ENCODE measurements at places on chromosomes 12 and 14. TPM values are rescaled to one million over a fixed set of nuclear protein-coding genes. Genes with fewer than 3 reads are reported as not detected.

GRCh38 chr12:33752854-33753253, 269.4 kb upstream of the ALG10 start:
- DNase-seq: no peak

DNA sequence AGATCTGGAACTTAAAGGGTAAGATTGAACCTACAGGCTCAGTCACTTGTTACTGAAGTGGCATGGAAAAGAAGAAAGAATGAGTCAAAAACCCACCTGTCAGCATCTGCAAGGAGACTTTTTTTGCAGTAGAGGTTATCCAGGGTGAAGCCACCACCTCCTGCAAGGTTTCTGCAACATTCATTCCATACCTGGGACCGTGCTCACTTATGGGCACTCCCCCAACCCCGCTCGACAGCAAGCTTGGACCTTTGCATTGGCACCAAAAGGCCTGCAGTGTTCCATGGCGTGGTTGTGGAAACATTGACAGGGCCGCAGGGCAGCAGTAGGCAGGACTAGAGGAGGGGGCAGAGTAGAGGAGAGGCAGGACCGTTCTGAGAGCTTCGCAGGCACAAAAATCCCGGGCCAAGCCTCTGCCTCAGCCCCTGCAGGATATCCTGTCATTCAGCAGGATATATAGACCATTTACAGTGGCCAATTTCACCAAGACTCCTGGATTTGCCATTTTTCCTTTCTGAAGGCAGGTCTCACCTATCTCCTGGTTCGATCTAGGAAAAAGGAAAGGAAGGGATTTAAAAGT, at the start of gene STAB2:
Gene STAB2 (plus strand): TSS at position 483 of the 580 bp plus-strand sequence. CDS start 204 bp downstream, outside the sequence.
- DNase-seq: peak; percentile 33

- DNase-seq: no peak
These were observed 145.8 kb downstream of the MIPOL1 start for GRCh38 chr14:37343307-37344094.

- no peak for DNase-seq
These were observed 421 bp downstream of the FCF1 start for GRCh38 chr14:74713395-74713735.

DNA sequence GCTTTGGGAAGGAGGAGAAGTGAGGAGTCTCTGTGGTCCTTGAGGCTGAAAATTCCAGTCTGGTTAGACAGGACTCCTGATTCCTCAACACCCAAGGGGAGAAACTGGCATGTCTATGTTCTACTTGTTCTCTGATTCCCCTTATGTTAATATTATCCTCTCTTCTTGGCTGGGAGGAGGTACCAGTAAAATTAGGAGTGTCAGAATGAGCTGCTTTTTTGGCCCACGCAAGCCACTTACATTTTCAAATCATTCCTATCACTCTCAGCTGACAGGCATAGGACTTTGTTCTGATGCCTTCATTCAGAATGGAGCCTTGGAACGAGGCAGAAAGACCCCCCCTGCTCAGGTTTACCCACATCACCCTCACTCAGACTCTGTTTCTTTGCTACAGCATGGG, 1077.2 kb downstream of the BCL11B start:
- no peak for DNase-seq

DNA sequence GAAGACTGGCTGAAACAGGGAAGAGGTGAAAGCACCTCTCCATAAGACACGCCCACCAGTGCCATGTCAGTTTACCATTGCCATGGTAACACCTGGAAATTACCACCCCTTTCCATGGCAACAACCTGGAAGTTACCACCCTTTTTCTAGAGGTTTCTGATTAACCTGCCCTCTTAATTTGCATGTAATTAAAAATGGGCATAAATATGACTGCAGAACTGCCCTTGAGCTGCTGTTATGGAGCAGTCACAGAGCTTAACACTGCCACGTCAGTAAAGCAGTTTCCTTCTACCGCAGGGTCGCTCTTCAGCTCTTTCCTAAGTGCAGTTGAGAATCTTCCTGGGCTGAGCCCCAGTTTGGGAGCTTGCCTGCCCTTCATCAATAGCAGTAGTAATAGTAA, 55.2 kb downstream of the RASSF3 start:
- peak; percentile 73 for DNase-seq

DNA sequence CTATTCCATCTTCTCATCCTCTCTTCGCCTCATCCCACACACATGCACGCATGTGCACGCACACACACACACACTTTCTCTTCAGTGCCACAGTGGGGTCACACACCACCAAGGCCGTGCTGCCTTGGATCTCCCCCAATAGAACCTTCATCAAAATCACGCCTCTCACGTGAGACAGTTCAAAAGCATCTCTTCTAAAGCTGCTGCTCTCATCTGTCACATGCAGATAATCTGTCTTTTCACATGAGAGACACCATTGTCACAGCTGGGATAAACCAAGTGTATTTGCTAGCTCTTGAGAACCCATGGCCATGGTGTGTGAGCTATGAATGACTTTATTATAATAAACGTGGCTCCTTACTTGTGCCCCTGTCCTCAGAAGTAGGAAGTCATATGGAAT, 218.7 kb downstream of the EGLN3 start:
- no peak for DNase-seq

DNA sequence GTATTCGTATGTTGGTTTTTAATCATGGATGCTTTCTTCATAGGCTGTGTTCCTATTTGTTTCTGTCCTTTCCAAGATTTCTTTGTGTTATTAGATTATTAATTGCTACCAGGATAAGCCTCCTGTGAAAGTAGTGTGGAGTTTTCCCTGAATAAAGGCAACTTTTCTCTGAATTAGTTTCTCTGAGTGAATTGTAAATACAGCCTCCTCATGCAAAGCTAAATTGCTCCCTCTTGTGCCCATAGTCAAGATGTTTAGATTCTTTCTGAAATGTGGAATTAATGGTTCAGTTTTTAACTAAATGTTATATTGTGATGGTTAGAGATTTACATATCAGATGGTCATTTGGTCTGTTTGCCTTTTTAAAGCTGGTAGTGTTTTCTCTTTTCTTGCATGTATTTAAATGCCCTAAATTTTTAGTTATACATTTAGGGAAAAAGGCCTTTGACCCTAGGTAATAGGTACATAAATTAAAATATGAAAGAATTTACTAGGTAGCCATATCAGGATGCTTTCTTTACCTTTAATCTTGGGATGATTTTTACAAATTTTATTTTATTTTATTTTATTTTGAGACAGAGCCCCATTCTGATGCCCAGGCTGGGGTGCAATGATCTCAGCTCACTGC, 8.9 kb downstream of the APAF1 start:
- DNase-seq: no peak

GRCh38 chr12:86331012-86331411, 74.8 kb upstream of the MGAT4C start:
- peak; percentile 2 for DNase-seq

GRCh38 chr14:72810201-72810600, 83.7 kb downstream of the DPF3 start:
- DNase-seq: peak; percentile 38

GRCh38 chr14:95516554-95517181, at the start of gene SYNE3:
Gene SYNE3 (minus strand): TSS chr14:95516650. CDS start chr14:95475821, 40,829 bp downstream.
- peak; percentile 85 for DNase-seq

DNA sequence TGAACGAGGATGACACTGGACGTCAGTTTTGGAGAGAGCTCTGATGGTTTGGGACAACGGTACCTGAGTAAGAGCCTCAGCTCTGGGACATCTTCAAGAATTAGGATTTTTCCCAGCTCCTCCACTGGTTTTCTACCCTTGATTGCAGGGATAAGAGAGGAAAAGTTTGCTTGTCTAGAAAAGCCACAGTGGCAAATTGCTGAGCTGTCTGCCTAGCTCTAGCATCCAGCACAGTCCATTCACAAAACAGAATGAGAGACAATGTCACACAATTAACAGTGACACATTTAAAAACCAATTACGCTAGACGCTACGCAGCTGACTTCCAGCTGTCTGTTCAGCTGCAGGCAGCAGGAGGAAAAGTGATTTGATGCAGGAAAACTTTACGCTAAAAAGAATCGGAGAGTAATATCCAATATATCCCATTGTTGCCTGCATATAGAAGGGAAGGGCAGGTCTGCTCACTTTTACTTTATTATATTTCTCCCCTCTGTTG, 168.1 kb upstream of the PRICKLE1 start:
- no peak for DNase-seq

GRCh38 chr12:94769047-94769420, 118.7 kb upstream of the TMCC3 start:
- DNase-seq: no peak

DNA sequence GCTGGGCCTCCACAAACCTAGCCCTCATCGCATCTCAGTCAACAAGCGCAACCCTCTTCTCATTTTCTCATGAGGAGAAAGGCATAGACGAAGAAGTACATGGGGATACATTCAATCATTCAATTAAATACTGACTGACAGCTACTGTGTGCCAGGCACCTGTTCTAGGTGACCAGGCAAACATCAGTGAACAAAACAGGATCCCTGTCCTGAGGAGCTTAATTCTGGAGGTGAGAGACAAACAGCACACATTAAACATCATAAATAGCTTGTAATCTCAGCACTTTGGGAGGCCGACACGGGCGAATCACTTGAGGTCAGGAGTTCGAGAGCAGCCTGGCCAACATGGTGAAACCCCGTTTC, 362 bp upstream of the ACYP1 start:
- no peak for DNase-seq

- no peak for DNase-seq
These were observed 42.2 kb upstream of the CRACR2A start for GRCh38 chr12:3795066-3795465.

GRCh38 chr14:56884617-56885016, 74.3 kb upstream of the OTX2 start:
- no peak for DNase-seq

DNA sequence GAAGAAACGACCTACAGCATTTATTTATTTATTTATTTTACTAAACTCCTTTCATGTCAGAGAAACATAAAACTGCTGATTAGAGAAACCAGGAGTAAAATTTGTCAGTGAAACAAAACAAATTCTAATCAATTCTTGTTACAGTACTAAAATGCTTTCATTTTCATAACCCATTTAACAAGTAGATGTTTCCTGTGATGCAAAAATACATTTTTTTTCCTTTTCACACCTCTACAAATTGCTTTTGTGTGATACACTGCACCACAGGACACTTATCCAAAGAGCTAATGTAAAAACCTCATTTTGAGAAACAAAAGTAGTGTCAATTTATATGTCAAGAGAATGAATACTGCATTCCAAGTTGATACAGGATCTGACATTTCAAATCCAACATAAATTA, 155.1 kb downstream of the SYT1 start:
- DNase-seq: no peak

DNA sequence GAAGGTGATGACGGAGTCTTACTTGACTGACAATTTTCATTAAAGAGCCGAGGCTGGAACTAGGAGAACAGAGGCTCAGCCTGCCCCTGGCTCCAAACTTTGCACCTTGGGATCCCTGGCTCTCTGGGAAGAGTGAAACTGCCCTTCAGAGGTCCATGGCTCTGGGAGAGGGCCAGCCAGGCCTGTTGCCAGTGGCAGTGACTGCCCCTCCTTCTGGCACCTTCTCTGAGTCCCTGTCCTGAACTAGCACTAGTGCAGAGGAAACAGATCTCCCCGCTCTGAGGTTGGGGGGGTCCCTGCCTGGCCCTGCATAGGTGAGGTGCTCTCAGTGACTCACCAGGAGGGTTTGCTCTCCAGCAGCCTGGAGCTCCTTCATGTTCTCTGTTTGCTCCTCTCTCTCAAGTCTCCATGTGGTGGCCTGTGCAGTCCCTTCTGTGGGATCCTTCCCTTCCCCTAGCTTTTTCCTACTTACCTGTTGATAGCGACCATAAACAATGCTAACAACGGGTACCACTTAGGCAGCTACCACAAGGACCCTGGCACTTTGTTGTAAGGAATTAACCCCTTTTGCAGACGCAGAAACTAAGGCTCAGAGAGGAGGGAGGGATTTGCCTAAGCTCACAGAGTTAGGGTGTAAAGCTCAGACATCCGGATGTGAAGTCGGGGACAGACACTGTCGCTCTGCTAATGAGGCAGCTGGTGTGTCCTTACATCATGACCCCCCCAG, 22.4 kb downstream of the FAM222A start:
- no peak for DNase-seq

- DNase-seq: no peak
These were observed 99.1 kb downstream of the TBC1D30 start for GRCh38 chr12:64923536-64923935.

- peak; percentile 56 for DNase-seq
These were observed 670.3 kb upstream of the TBX3 start for GRCh38 chr12:115354007-115354890.

DNA sequence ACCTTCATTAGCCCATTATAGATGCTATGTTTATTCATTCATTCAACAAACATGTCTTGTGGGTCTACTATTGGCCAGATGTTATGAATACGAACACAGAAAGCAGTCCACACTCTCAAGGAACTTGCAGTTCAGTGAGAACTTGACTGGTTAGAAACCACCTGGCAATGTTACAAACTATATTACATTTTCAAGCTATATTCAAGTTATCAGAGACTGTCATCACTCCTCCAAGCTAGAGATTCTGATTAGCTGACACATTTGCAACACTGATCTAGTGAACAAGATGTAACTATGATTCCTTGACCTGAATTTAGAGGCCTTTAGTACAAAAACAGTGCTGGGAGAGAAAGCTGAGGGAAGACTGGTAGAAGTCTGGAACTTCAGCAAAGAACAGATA, 170.7 kb upstream of the EEA1 start:
- no peak for DNase-seq

- no peak for DNase-seq
These were observed 60.6 kb upstream of the LHX5 start for GRCh38 chr12:113532292-113532691.

- peak; percentile 71 for DNase-seq
These were observed 885.8 kb upstream of the TMEM132C start for GRCh38 chr12:127381043-127381668.

DNA sequence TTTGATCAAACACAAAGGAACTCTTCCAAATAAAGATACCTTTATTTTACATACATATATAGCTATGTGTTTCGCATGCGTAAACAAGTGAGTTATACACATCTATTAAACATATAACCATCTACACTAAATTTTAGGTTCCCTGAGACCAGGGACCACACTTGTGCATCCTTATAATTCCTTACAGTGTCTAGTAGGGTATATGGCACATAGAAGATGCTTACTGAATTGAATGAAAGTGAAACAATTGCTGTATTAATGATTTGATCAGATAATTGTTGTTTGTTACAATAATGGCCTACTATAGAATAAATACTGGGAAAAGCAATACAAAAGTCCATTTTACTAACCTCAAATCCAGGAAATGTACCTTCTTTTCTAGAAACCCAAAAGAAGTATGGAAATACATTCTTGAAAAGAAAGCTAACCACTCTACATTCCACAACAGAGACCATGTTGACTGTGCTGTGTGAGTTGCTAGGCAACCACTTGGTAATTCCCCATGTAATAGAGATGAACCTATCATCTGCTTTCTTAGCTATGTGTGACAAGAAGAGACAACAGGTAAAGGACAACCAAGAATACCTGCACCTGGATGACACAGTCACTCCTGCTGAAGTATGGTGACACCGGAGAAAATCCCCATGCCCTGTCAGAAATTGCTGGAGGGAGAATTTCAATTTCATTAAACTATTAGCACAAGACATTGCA, 11.9 kb upstream of the CIPC start:
- peak; percentile 79 for DNase-seq

The GUCY2C gene
- polyA plus RNA-seq: not detected

The ANKRD52 gene
- polyA plus RNA-seq: 3.1 TPM

The VRTN gene
- not detected for polyA plus RNA-seq

The GLIPR1L1 gene
- polyA plus RNA-seq: not detected

The MTRFR gene
- 9.5 TPM for polyA plus RNA-seq

The TAS2R7 gene
- not detected for polyA plus RNA-seq

The CLEC6A gene
- not detected for polyA plus RNA-seq

The SERPINA1 gene
- polyA plus RNA-seq: 307 TPM

The STON2 gene
- 1.4 TPM for polyA plus RNA-seq

The SERPINA9 gene
- polyA plus RNA-seq: not detected

The TAS2R46 gene
- polyA plus RNA-seq: not detected

The CIROP gene
- not detected for polyA plus RNA-seq

The IL23A gene
- polyA plus RNA-seq: 1.9 TPM

The FITM1 gene
- 1.9 TPM for polyA plus RNA-seq
